Fibroblast of skin of left quadriceps (primary cell): ENCODE measurements at places on chromosomes 2 and 18.

DNA sequence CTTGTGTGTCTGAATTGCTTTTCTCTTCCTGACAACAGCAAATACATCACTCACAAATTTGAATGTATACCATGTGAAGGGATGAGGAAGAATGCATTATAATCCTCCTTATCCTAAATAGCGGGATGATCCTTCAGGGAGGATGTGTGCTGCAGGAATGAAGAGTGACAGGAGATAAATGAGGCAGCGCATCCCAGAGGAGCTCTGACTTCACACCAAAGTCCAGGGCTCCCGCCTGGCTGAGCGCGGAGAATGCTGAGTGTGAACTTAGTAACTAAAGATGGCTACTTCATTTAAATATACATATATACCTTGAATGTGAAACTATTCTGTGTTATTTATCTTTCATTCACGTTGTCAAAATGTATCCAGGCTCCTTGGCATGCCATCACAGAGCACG is 145.2 kb upstream of the TPO start:
- no peak for DNase-seq

DNA sequence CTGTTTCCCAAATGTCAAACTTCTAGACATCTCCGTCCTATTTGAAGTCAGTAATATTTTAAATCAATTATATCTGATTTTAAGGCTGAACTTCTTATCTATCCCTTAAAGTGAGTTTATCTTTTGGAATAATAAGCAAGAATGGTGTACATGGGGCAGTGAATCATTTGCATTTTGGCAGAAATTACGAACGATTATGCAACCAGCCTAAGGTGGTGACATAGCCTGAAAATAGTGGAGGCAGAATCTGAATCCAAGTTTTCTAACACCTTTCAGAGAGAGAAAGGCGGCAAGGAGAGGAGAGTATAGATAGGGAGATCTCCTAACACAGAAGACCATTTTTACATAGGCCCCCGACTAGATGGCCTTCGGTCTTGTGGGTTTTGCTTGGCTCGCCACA is 10.7 kb downstream of the ZBTB14 start:
- no peak for DNase-seq

- no peak for DNase-seq
Observed at GRCh38 chr2:23012499-23012898, 372.5 kb upstream of the KLHL29 start.

- no peak for DNase-seq
Observed at GRCh38 chr2:30446602-30447148, 371 bp upstream of the LCLAT1 start.

DNA sequence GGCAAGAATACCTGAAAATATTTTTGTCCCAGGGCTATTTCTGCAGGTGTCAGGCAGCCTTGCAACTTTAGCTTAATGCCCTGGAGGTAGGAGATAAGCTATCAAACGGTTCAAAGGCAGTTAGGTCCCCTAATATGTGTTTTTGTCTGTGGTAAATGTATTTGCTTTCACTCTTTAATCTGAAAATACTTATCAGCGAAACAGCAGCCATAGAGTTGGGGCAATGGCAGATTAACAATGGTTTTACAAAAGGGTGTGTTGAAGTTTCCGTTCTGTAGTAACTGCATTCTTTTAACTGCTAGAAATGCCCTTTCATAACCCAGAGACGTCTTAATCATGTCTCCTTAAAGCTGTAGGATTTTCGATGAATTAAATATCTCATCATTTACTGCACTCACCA is 265.0 kb upstream of the TRIB2 start:
- no peak for DNase-seq

GRCh38 chr2:112640800-112641675 is 4.7 kb upstream of the SLC20A1 start:
- peak; percentile 50 for DNase-seq

DNA sequence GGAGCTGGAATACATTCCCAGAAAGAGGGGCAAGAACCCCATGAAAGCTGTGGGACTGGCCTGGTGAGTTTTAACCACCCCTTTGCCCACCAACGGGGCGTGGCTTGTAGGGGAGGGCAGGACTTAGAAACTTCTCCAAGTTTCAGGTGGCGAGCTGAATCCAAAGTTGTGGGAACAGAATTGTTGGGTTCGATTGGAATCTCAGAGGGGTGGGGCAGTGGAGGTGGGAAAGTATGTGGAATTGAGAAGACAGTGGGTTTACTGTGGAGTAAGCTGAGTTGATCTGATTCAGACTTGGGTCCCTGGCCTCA is 1.1 kb downstream of the PNKD start:
- DNase-seq = no peak

DNA sequence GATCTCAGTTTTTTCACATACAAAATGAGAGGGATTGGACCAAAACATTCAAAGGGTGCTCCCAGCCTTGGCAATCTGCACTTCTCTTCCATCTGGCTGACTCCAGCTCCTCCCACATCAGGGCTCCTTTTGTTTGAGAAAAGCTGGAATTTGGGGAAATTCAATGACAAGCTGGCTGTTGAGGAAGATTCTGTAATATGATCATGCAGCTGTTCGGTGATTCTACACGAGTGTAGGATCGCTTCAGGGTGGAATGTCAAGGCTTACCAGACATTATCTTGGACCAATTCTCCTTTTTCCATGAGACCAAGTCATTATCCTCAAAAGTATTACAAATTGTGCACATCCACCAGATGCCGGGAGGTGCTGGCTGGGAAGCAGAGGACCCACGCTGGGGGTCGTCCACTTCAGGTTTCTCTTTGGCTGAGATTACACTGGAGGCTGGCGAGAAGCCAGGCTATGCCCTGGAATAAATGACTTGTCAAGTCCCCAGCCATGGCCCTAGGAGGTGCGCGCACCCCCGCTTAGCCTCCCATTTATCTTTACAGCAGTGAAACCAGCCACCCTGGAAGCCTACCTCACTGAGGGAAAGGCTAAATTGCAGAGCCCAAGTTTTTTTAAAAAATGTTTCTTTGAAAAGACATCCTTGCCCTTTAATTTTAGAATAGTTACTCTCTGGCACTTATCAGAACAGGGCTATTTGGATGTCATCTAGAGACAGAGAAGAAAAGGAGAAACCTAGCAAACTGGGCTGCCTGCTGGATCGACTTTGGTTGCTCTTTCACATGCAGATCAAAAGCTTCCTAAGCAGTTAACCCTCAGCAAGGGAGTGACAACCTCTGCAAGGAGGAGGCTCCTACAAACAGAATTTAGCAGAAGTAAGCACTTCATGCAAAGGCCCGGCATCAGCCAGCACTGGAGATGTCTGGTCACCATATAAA is 42.5 kb upstream of the LCLAT1 start:
- no peak for DNase-seq

- DNase-seq = no peak
Observed at GRCh38 chr18:58251416-58251815, 207.4 kb downstream of the NEDD4L start.

- DNase-seq = peak; percentile 29
Observed at GRCh38 chr2:220779931-220780330, 792.2 kb downstream of the EPHA4 start.

- DNase-seq = peak; percentile 52
Observed at GRCh38 chr18:36440614-36441013, 143.1 kb downstream of the FHOD3 start.

DNA sequence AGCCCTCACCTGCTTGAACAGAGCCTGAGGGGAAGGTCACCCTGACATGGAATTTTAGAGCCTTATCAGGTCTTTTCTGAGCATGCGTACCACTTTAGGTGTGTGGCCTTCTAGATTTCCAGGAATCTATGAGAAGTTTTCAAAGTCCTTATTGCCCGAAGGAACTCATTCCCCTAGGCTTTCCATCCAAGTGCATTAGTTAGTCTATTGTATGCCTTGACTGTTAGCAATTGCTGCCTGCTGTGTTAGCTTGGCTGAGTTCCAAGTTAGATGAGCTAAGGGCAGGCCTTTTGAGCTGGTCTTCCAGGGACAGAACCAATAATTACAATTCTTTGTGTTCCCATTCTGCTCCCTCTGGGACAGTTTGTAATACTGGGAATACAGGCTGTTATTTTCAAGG is 30.8 kb upstream of the PUM2 start:
- DNase-seq = no peak

GRCh38 chr18:31880186-31880898 is 62.6 kb downstream of the TRAPPC8 start:
- DNase-seq = no peak

DNA sequence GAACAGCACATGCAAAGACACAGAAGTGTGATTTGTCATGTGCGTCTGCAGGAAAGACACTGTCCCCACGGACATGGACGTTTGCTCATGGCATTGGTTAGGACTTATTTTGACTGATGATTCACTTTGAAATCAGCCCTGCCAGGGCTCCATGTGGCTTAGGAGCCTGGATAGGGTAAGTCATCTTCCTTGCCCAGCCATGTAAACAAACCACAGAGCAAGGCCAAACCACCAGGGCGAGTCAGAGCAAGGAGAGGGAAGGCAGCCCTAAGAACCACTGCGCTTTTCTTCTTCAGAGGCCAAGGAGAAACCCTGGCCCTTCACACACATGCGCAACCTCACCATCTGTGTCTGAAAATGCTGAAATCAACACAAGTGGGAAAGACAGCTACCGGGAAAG is 88.8 kb downstream of the GFPT1 start:
- DNase-seq = peak; percentile 66

DNA sequence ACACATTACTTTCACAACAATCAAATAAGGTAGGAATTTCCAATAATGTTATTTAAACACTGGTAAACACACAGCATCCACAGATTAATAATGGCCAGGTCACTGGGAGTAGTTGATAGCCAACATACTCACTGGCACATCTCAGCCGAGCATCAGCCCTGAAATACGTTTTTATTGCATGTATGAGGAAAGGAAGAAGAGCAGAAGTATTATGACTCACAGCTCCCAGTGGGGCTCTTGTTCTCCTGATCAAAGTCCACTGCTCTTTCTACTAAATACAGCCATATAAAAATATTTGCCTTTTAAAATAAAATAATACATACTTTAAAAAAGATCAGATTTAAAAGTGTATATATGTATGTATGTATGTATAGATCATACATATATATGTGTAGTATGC is 999.6 kb downstream of the SUCLG1 start:
- peak; percentile 4 for DNase-seq

GRCh38 chr2:135949451-135950234 is 35.8 kb downstream of the DARS1 start:
- no peak for DNase-seq

DNA sequence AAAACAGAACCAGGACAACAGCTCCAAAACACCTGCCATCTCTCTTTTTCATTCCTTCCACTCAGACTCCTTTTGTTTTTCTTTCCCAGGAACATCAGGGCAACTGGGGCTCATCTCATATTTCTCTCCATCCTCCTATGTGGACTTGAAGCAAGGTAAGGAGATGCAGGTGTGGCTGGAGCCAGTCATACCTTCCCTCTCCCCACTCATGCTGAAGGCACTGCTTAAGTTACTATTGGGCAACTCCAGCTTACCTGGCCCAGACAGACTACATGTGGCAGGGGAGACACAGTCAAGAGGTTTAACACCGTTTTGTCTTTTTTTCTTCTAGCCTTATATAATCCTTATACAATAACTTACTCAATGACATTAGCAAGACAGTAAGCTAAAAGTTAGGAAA is 38.4 kb downstream of the LAMA1 start:
- DNase-seq = no peak

DNA sequence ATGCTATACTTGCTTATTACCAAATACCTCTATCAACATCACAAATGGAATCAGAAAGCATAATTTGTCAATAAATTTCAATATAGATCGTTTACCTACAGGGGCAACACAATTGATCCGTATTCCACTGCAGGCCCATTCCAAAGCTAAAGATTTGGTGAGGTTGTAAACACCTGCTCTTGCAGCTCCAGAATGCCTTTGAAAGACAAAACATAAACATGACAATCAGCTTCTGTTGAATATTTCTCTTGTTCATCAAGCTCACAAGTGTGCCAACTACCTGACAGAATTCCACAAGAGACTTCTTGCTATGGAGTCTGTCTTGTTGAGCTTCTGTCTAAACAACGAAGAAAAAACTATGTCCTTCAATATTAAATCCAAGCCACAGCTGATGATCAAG is 30.3 kb downstream of the PECR start:
- no peak for DNase-seq

DNA sequence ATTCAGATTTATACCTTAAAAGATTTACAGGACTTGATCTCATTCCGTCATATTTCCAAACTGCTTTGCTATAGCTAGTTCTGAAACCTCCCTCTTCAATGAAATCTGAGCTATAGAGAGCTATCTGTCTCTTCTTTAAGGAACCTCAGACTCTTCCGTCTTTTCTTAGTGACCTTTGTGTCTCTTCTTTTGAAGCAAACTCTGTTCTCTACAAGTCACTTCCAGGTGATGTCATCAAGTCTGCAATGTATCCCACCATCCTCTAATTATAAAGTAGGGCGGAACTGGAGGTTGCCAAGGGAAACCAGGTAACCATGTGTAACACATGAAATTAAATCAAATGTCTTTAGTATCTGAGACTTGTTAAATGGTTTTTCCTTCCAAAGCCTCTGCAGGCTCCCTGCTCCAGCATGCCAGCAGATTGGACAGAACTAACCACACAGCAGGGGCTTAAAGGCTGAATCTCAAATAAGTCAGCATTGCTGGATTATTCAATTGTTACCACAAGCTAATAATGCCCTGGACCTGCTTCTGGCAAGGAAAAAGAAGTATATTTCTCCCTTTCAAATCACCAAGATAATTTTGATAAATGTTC is 41.2 kb upstream of the PEX13 start:
- no peak for DNase-seq

GRCh38 chr2:41907771-41908207 is 140.0 kb upstream of the PKDCC start:
- no peak for DNase-seq

- no peak for DNase-seq
Observed at GRCh38 chr2:239961662-239962613, 63.2 kb downstream of the NDUFA10 start.

DNA sequence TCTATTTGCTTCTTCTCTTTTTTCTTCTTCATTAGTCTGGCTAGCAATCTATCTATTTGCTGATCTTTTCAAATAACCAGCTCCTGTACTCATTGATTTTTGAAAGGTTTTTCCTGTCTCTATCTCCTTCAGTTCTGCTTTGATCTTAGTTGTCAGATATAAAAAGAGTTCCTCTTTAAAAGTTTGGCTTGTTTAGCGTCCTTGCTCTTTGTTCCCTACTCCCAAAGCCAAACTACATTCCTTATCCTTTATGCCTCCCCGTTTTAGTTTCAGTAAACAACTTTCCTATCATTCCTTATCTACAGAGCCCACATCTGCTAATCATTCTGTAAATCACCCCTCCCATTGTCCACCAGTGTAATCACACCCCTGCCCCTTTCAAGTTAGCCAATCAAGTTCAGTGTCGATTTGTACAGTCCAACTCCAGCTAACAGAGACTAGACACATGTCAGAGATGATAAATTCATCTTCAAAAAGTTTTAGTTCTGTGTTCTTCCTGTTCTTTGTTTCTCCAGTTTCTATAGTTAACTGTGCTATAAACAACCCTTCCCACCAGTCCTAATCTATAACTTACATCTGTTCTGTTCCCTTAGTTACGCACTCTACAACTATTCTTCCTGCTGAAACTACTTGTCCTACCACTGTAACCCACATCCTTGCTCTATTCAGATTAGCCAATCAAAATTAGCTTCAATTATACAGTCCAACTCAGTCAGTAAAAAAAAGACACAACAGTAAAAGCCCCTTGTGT is 44.4 kb downstream of the TFPI start:
- no peak for DNase-seq
